ENCODE measurements at places on chromosomes 7 and 10.

- DNase-seq: no peak
These were observed 65.2 kb downstream of the SH2D4B start for GRCh38 chr10:80602881-80603280.

GRCh38 chr7:103637726-103638125 lies 191.7 kb upstream of the SLC26A5 start:
- DNase-seq: no peak

GRCh38 chr10:22156750-22157149 lies 61.1 kb downstream of the EBLN1 start:
- no peak for DNase-seq

DNA sequence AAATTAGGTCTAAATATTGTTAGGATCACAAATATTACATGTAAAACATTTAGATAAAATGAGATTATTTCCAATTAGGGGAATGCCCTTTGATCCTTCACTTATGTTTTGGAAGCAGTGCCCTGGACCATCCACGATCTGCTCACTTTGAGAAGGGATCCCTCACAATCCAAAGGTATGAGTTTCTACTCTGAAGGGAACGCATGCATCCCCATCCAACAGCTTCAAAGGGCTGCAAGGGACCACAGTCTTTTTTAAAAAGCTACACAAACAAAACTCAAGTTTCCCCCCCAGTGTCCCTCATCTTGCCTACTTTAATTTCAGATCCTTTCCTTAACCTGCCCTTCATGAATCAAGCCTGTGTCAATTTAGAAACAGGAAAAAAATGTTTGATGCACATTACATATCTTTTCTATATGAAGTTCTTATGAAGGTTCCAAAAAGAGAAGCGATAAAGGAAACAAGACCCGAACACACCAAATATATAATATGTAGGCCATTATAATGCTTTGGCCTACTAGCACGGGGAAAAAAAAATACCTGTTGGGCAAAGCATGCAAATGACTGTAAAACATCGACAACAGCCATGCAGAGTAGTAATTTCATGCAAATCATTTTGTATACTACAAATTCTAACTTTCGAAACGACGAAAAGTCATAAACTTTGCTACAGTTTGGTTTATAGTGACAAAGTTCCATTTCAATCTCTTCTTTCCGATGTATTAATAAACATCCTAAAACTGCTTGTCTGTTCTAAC lies 2.0 kb downstream of the EIF3A start:
- DNase-seq: no peak

DNA sequence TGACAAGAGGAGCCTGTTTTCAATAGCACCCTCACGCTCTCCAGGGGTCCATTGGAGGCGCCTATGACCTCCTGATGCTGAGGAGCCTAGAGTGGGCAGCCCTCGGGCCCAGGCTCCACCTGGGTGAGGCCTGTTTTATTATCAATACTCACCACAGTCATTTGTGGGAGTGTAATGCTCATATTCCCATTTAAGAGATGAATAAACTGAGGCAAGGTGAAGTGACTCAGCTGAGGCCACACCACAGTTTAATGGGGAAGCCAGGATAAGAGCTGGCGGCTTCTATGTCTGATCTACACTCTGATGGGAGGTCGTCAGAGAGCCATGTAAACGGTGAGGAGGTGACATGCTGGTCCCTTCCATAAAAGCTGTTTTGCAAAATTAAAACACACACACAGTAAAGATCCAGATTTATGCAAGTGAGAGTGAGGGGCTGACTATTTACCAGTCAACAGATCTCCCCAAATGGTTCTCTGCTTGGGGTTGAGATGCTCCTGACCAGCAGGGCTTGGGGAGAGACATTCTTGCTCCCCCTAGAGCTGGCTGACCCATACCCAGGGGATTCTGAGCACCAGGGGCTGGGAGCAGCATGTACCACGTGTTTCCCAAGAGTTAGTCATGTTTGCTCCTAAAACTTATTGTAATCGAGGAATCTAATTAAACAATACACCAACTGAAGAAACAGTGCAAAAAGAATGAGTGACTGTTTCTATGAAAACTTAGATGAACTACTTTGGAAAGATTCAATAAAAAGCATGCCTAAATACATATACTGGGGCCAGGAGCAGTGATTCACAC lies 81.0 kb upstream of the INSIG1 start:
- no peak for DNase-seq

GRCh38 chr7:20157456-20157855 lies 59.7 kb downstream of the MACC1 start:
- DNase-seq: no peak

Measured in mesothelial cell of epicardium (in vitro differentiated cells).